ENCODE measurements at places on chromosomes 3 and 15.

DNA sequence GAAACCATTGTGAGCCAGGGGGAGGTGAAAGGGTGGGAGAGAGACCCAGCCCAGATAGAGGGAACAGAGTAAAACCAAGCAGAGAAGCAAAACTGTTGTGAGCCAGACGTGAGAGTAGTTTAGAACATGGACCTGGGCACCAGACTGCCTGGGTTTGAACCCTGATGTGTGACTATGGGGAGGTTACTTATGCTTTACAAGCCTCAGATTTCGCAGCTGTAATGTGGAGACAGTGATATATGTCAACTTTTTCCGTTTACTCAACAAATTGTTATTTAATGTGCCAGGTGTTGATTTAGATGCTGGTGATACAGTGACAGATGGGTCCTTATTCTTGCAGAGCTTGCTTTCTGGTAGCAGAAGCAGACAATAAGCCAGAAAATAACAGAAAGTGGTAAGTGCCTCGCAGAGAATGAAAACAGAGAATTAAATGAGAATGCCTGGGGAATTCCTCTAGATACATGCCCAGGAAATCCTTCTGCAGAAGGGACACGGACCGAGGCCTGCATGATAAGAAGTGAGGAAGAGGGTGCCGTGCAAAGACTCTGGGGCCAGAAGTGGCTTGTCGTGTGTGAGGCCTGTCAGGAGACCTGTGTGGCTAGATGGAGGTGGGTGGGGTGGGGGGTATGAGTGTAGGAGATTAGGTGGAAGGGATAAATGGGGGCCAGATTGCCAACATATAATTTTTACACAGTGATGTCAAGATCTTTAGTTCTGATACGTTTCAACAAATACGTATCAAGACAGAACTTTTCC, 15.0 kb downstream of the KAT2B start:
- DNase-seq: no peak

DNA sequence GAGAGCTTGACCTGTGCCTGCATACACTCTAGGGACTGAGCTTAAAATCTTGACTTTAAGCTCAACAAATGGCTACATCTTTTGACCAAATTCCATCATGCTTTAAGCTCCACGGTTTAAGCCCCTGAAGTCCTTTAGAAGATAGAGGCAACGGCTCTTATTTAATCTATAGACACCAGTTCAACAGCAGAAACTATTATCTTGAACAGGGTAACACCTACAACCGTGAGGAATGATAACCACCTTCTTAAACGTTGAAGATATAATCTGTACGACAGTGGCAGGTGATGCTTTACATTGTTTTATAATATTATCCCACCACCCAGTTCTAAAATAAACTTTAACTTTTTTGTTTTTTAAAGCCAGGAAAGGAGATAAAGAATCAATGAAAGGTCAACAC, 1007.8 kb downstream of the FHIT start:
- no peak for DNase-seq

- DNase-seq: no peak
Observed at GRCh38 chr3:133490468-133491351, 82.8 kb upstream of the CDV3 start.

DNA sequence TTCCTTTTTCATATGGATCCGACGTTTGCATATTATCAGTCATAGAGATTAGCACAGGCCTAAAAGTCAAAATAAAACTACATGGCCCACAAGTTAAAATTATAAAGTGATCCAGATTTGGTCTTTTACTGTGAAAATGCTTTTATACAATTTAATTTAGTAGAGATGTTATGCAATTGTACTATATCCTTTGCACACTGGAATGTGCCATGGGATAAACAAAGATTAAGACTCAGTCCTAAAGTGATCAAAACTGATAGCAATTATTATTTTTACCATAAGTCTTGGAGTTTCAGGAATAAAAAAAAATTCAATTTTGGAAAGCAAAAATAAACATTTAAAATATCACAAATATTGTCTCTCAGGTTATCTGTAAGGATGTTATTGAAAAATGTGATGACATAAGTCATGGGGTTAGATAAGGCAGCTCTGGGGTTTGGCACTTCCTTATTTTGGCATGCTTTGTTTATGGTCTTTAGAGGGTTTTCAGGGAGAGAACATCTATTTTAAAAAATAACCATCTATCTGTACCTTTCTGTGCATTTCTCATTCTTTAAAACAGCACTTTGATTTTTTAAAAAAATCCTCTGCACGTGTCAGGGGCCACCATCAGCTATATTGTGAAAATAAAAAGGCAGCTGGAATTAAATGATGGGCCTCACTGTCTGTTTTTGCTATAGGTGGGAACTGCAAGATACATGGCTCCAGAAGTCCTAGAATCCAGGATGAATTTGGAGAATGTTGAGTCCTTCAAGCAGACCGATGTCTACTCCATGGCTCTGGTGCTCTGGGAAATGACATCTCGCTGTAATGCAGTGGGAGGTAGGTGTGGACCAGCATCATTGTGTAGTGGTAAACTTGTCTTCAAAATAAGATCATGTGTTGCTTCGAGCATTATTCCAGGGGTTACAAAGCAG, 67.3 kb downstream of the TGFBR2 start:
- DNase-seq: no peak

- DNase-seq: no peak
Observed at GRCh38 chr3:49260806-49261324, 16.2 kb downstream of the C3orf62 start.

- DNase-seq: no peak
Observed at GRCh38 chr15:81221449-81221848, 24.8 kb downstream of the IL16 start.

- no peak for DNase-seq
Observed at GRCh38 chr3:54871867-54872266, 56.0 kb downstream of the LRTM1 start.

DNA sequence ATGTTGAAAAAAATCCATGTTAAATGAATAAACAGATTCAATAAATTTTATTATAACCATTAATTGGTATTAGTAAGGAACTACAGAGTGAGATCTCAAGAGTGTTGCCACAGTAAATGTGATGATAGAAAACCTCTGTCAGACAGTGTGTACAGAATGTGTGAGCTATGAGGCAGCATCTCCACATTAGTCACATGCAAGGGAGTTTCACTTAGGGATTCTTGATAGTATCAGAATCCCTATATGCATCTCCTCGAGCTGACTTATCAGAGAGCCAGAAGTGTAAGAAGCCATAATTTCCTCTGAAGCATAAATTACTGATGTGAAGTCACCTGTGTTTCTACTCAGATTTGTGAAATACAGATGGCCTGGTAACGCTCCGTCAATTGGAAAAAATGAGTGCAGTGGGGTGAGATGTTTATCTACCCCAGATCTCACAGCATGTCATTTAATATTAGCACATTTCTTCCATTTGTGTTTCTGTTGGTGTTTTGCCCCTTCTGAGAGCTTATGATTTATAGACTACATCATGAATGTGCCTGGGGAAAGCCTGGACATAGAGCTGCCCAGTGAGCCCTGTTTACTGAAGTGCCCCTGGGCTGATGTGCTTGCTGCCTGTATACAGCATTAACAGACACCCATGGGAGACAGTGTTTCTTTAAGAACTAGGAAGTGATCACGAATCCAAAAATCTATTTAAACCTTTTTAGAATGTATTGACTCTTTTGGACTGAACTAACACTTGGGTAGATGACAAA, 262.4 kb downstream of the CPNE4 start:
- peak; percentile 29 for DNase-seq

DNA sequence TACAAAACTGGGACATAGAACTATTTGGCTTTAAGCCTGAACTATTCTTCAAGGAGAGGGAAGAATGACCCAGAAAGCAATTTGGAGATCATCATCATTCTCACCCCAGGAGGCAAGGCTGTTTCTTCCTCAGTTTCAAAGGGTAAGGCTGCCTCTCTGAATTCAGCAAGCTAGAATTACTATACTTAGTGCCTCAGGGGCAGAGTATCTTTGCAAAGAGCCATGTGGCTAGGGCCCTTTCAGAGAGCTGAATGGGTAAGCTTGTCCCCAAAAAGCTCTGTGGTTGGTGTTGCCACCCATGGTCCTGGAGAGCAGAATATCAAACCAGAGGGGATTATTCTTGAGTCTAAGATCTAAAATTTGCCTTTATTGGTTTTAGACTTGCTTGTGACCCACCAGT, 720.3 kb upstream of the ARPP21 start:
- no peak for DNase-seq

GRCh38 chr3:174342941-174343501, 516.1 kb upstream of the NAALADL2 start:
- no peak for DNase-seq

DNA sequence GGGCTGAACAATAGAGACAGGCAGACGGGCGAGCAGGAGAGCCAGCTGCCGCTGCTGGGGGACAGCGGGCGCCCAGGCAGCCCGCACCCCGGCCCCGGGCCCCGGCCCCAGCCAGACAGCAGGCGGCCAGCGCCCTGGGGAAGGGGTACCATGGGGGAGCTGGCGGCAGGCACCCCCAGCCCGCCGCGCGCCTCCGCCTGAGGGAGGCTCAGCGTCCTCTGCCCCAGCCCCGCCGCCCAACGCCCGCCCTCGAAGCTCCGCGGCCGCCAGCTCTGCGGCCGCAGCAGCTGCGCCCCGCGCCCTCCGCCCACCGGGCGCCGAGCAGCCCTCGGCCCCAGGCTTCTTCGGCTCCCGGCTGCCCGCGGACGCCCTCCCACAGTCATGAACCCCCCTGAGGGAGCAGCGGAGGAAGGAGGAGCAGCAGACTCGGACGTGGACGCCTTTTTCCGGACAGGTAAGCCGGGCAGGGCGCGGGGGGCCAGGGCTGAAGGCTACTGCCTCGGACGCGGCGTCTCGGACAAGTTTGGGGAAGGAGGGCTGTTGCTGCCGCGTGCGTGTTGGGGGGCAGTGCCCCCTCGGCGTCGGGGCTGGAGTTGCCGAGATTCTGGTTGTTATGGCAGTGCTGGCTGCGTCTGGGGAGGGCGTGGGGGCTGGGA, 41.6 kb upstream of the ROPN1 start:
- peak; percentile 34 for DNase-seq

- DNase-seq: no peak
Observed at GRCh38 chr15:100103828-100104227, 237.9 kb downstream of the ADAMTS17 start.

GRCh38 chr3:9416139-9416780, 18.8 kb downstream of the SETD5 start:
- no peak for DNase-seq

- DNase-seq: no peak
Observed at GRCh38 chr3:176351408-176351807, 845.9 kb downstream of the TBL1XR1 start.

DNA sequence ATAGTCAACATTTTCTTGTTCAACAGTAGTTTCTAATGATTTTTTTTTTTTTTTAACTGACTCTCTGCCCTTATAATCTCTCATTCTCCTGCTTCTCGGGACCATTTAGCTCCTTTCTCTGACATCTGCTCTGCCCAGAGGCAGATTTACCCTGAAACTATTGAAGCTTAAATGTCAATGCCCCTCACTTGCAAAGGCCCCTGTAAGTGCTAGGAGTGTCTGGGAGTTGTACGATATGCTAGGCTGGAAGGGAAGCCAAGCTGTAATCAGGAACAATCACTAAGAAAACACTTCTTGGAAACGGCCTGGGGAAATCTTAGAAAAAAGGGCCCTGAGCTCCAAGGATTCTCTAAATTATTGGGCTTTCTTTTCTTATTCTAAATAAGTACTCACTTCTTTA, 5.8 kb upstream of the PLOD2 start:
- no peak for DNase-seq

DNA sequence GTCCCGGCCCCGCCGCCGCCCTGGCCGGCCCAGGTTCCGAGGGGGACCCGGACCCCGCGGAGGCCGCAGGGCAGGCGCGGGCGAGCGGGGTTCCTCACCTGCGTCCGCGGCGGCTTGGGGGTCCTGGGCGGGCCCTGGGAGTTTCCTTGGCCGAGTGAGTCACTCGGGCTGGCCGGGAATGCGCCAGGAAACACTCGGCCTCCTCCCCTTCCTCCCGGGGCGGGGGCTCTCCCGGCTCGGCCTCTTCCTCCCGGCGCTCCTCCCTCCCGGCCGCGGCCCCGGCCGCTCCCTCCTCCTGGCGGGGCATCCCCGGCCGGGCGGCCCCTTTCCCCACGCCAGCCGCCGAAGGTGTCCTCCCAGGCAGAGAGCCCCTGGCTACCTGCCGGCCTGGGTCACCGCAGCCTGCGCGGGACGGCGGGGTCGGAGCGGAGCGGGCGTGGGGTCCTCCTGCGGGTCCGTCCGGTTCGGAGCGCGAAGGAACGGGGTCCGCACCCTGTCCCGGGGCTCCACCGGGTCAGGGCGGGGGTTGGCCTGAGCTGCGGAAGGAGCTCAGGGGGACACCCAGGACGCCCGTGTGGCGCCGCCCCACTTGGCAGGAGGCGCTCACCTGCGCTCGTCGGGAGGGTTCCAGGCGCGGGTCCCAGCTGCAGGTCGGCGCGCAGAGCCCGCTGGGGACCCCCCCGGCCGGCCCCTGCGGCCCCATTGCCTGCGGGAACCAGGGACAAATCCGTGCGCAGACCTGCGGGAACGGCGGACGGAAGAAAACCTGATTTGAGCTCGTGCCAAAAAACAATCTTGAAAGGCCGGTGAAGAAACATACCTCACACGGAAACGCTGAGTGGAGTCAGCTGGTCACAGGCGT, at the start of gene CYFIP1:
TSS of gene CYFIP1 (minus strand) at position 180 of the 862 bp plus-strand sequence. CDS start 33,083 bp downstream, outside the sequence.
- DNase-seq: peak; percentile 85

GRCh38 chr3:4823385-4823784, 155.9 kb upstream of the BHLHE40 start:
- DNase-seq: no peak

GRCh38 chr3:102036017-102036416, 186.7 kb downstream of the NFKBIZ start:
- no peak for DNase-seq

DNA sequence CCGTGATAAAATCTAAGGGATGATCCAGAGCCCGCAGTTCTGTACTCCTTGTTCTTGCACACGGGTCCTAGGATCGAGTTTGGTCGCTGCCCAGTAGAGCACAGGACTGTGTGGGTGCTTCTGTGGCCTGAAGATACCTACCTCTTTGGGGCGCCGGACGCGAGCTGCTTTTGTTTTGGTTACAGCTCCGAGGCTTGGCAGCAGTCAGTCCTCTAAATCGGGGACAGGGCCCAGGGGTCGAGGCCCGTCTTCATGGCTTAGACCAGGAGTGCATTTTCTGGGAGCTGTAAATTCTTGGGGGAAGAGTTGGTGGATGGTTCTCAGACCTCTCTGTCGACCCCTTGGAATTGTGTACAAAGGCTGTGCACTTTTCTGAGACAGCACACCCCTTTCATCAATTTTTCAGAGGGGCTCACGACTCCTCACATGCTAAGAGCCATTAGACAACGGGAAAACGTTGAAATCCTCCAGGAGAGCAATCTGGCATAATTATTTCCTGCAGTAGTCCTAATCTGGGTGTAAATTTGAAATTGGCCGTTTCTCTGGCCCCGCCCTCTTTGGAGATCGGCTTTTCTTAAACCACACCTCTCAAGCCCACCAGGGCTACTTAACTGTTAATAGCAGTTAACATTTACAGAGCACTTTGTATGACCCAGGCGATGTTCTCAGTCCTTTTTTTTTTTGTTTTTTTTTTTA, 928 bp downstream of the CEP97 start:
- DNase-seq: peak; percentile 32

DNA sequence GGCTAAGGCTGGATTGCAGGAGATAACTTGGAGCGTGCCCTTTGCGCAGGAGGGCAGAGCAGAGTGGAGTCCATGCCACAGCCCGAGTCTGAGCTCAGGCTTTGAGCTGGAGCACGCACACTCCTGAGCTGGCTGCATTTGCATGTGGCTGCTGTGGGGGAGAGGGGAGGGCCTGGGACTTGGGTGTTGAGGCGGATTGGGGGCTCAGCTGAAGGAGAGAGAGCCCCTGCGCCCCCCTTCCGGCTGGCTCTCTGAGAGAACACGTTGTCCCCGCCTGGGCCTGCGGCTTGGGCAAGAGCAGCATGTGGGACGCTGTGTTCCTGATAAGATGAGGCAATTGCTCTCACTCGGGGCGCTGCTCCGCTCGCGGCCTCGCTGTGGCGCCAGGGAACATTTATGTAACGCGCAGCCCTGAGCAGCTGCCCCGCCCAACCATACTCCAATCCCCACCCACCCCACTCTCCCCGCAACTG, 39.1 kb downstream of the KLF13 start:
- DNase-seq: peak; percentile 90
